ENCODE measurements at places on chromosomes 6 and 20. TPM values are rescaled to one million over a fixed set of nuclear protein-coding genes. Genes with fewer than 3 reads are reported as not detected.

The PRKN gene
- total RNA-seq: not detected

The ZC2HC1B gene
- not detected for total RNA-seq

The PDE10A gene
- 27.5 TPM for total RNA-seq

The RUNX2 gene
- 1.2 TPM for total RNA-seq

The FAM83D gene
- 75.0 TPM for total RNA-seq

The PROKR2 gene
- total RNA-seq: not detected

The C20orf202 gene
- not detected for total RNA-seq

The NKX2-2 gene
- total RNA-seq: not detected

The SDC4 gene
- total RNA-seq: 119 TPM

The PCED1A gene
- 29.0 TPM for total RNA-seq

The ME1 gene
- total RNA-seq: 44.2 TPM

The TRIM15 gene
- not detected for total RNA-seq

The LTB gene
- total RNA-seq: 0.33 TPM

The SMLR1 gene
- not detected for total RNA-seq

The HACE1 gene
- 2.6 TPM for total RNA-seq

The RPS10 gene
- 2,352 TPM for total RNA-seq

The METTL24 gene
- not detected for total RNA-seq

The SAMD3 gene
- total RNA-seq: not detected

The SSTR4 gene
- total RNA-seq: 0.17 TPM

The TMEM14C gene
- total RNA-seq: 144 TPM

The SIRPB1 gene
- 0.84 TPM for total RNA-seq

The EEF1A2 gene
- total RNA-seq: 154 TPM

The KCNK15 gene
- 0.47 TPM for total RNA-seq

The EDN1 gene
- 57.2 TPM for total RNA-seq

The ASIP gene
- total RNA-seq: not detected

The MCM8 gene
- total RNA-seq: 21.8 TPM

The RBL1 gene
- total RNA-seq: 7.5 TPM

The NEU1 gene
- 30.5 TPM for total RNA-seq

The APOM gene
- total RNA-seq: 3.5 TPM

The GTPBP2 gene
- total RNA-seq: 21.3 TPM

The VSTM2L gene
- 10.6 TPM for total RNA-seq

The CPNE1 gene
- 230 TPM for total RNA-seq

The POPDC3 gene
- total RNA-seq: 24.1 TPM

The C4A gene
- total RNA-seq: 1.5 TPM

The LAMA4 gene
- 1.4 TPM for total RNA-seq

The DDX43 gene
- total RNA-seq: not detected

The B3GAT2 gene
- total RNA-seq: 0.05 TPM

The RAMACL gene
- total RNA-seq: 0.20 TPM

The RSPO4 gene
- not detected for total RNA-seq

The SLC25A27 gene
- total RNA-seq: 0.98 TPM

The CCN2 gene
- total RNA-seq: 82.6 TPM

The RFX6 gene
- not detected for total RNA-seq

The CST3 gene
- 396 TPM for total RNA-seq

The CAGE1 gene
- not detected for total RNA-seq

The CNBD2 gene
- total RNA-seq: 3.7 TPM

The ABHD12 gene
- 107 TPM for total RNA-seq

The EYS gene
- total RNA-seq: not detected

The UNC93A gene
- total RNA-seq: not detected

The SPDEF gene
- 2.2 TPM for total RNA-seq

The XKR7 gene
- 0.02 TPM for total RNA-seq

Data from A549 treated with ZK216348 at 1 μM for 4 hours (cell line).